ENCODE measurements at places on chromosomes 2 and 18. TPM values are rescaled to one million over a fixed set of nuclear protein-coding genes. Genes with fewer than 3 reads are reported as not detected.

GRCh38 chr2:29039718-29040480 is 34.4 kb downstream of the PCARE start:
- no peaks in the 10 kb centered on the region for H3K4me1 ChIP-seq
- DNase-seq: no peak
- no peak overlapping the region for H3K27ac ChIP-seq
- no peaks in the 10 kb centered on the region for H3K27me3 ChIP-seq
- H3K4me3 ChIP-seq: no peak overlapping the region

DNA sequence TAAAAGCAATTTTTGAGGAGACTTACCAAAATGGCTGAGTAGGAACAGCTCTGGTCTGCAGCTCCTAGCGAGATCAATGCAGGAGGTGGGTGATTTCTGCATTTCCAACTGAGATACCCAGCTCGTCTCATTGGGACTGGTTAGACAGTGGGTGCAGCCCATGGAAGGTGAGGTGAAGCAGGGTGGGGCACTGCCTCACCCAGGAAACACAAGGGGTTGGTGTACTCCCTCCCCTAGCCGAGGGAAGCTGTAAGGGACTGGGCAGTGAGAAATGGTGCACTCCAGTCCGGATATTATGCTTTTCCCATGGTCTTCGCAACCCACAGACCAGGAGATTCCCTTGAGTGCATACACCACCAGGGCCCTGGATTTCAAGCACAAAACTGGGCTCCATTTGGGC is 419.0 kb downstream of the NUP35 start:
- no peak overlapping the region for H3K4me3 ChIP-seq
- no peaks in the 10 kb centered on the region for H3K27me3 ChIP-seq
- no peaks in the 10 kb centered on the region for H3K36me3 ChIP-seq
- H3K4me1 ChIP-seq: no peaks in the 10 kb centered on the region

GALNT5 gene
- not detected for total RNA-seq

PPM1B gene
- 124 TPM for total RNA-seq

CYTIP gene
- total RNA-seq: 1.9 TPM
